ENCODE measurements at places on chromosomes 13 and 19.

DNA sequence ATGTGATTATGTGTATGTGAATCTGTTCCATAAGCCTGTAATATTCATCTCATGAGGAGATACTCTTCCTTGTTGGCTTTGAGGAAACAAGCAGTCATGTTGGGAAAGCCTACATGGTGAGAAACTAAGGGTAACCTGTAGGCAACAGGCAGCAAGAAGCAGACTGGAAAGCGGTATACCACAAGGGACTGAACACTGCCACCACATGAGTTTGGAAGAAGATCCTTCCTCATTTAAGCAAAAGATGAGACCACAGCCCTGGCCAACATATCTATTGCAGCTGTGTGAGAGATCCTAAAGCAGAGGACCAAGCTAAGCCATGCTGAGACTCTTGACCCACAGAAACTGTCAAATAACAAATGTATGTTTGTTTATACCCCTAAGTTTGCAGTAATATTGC, 134.8 kb downstream of the B3GLCT start:
- no peak for DNase-seq

- peak; percentile 49 for DNase-seq
Observed at GRCh38 chr13:20495087-20496023, 30.3 kb downstream of the CRYL1 start.

- DNase-seq: peak; percentile 66
Observed at GRCh38 chr19:45153339-45154063, 7.3 kb downstream of the NKPD1 start.

- DNase-seq: no peak
Observed at GRCh38 chr13:106507560-106508274, 27.7 kb downstream of the EFNB2 start.

DNA sequence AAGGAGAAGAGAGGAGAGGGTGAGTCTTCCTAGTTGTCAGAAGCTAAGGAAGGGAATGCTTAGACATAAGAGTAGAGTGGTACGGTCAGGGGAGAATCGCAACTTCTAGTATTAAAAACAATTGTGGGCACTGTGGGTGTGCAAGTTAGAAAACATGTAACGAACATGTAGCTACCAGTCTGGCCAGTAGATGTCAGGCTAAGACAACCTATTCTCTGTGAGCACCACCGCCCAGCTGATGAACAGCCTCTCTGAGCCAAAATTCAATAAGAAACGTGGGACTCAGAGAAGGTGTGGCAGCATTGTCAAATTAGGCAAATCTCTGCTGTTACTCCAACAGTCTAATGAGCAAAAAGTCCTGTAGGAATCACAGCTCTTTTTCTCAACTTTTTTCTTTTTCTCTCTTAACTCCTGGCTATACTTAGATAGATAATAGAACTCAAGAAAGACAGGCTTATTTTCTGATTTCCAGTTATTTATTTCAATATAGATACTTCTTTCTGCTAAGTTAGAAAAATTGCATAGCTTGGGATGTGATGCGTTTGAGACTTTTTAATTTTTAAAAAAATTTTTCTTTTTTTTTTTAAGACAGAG, 186.2 kb downstream of the USP12 start:
- DNase-seq: no peak

GRCh38 chr13:113630804-113631203, 27.2 kb downstream of the ATP4B start:
- no peak for DNase-seq

- DNase-seq: no peak
Observed at GRCh38 chr19:44865196-44865767, 19.2 kb downstream of the NECTIN2 start.

DNA sequence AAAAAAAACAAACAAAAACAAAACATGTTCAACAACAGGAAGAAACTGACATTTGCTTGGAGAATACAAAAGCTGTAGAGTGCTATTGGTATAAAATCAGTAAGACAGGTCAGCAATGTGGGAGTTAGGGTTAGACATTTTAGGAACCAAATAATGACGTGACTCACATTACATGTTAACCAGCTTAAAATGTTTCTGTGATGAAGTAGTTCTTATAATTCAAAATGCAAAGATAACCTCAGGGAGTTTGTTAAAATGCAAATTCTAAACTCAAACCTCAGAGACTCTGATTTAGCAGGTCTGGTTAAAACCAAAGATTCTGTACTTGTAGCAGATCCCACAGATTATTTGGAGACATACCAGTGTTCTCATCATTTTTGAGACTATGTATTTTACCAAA, 549.4 kb upstream of the SLITRK1 start:
- no peak for DNase-seq

DNA sequence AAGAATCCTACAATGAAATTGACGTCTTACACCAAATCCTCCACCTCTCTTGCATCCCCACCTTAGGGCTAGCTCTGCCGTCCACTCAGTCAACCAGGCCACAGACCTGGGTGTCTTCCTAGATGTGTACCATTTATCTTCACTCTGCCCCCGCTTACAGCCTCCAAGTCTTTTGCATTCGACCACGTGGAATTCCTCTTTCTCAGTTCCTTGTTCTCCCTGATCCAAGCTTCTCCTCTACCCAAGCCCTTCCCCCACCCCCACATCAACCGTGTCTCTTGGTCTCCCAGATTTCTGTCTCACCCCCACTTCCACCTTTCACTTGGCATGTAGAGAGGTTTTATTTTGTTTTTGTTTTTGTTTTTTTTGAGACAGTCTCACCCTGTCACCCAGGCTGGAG, 1.2 kb upstream of the DMWD start:
- DNase-seq: no peak

DNA sequence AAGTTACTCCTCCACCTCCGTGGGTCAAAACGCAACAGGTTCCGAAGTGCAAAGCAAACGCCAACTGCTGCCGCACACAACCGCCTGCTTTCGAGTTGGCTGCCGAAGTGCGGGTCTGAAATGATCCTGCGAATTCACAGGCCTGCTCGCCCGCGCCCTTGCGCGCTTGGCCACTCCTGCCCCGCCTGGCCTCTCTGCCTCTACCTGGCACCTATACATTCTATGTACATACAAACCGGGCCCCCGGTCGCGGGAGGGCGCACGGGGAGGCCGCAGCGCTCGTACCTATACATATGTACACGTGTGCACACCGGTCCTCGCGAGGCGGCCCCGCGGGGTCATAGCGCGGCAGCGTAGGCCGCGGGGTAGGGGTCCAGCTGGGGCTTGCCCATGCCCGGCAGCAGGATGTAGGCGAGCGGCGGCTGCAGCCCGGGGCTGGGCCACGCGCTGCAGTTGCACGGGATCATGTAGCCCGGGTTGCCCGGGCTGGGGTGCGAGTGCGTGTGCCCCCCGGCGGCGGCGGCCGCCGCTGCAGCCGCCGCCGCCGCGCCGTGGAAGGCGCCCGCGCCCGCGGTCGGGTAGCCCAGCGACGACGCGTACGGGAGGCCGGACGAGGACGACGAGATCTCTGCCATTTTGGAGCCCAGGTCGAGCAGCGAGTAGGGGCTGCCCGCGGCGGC, 1.3 kb downstream of the SOX21 start:
- DNase-seq: no peak

DNA sequence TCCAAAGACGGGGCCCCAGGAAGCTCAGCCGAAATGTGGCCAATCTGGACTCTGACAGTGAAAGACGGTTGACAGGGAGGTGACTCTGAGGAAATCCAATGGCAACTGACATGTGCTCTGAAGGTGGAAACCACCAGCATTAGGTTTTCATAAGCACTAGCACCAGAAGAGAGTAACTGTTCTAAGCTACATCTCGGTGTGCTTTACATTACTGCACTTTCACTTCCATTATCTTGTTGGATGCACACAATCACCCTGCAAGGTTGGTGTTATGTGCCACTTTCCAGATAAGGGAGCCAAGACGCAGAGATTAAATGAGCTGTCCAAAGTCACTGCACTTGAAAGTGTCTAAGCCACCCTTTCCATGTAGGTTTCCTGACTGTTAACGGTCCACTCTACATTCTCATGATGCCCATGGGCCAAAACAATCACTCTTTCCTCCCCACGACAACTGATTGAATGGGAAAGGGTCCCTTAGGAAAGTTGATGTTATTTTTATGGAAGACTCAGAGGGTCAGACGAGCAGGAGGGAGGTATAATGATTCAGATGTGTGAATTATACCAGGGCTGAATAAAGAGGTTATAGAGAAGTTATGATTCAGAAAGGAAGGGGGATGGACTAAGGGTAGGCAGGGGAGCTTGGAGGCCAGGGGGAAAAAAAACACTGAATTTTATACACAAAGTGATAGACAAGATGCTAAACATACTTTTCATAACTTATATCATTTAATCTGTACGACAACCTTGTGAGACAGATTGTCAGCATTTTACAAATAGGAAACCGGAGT, 52.8 kb downstream of the RUBCNL start:
- DNase-seq: no peak

DNA sequence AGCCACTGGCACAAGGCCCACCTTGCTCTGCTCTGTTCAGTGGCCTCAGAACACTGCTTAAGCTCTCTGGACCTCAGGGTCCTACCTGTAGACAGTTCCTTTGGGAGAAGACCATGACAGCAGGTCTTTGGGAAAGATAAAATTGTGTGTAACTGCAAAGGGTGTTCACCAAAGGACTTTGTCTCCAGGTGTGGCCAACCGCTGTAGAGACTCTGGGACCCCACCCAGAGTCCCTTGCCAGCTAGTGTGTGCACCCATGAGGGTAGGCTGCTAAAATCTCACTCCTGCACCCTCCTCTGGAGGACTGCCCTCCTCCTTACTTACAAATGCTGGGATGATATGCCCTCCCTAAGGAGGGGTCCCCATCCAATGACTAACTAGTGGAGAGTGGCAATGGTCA, 211.2 kb downstream of the TSHZ3 start:
- DNase-seq: no peak

DNA sequence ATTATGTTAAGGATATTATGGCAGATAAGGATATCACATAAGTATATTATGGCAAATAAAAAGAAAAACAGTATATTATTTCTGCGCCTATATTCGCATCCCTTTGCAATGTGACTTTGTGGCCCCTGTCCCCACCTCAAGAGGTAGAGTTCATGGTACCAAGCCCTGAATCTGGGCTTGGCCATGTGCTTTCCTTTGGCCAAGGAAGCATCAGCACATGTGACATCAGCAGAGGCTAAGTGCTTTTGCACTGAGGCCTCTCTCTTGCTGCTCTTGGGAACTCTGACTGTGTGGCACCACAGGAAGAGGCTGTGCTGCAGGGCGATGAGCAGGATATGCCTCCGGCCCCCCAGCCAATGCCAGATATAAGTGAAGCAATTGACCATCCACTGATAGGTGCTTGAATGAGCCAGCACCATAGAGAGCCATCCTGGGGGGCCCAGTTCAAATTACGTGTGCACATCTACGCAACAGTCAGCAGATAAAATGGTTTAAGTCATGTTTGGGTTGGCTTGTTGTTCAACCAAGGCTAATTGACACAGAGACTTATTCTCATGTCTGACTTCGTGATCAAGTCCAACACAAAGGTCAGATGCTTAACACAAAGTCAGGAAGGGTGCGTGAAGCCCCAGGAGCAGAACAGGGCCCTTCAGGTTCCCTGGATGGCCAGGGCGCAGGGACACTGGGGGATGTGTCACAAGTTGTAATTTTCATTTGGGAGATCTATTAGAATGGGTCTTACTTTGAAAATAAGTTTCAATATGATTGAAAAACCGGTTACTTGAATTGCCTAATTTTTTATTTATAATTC, 173.3 kb downstream of the COL4A1 start:
- DNase-seq: no peak

GRCh38 chr19:30079200-30079599, 137.2 kb downstream of the URI1 start:
- DNase-seq: no peak

- no peak for DNase-seq
Observed at GRCh38 chr19:45187421-45188100, 9.0 kb downstream of the BLOC1S3 start.

DNA sequence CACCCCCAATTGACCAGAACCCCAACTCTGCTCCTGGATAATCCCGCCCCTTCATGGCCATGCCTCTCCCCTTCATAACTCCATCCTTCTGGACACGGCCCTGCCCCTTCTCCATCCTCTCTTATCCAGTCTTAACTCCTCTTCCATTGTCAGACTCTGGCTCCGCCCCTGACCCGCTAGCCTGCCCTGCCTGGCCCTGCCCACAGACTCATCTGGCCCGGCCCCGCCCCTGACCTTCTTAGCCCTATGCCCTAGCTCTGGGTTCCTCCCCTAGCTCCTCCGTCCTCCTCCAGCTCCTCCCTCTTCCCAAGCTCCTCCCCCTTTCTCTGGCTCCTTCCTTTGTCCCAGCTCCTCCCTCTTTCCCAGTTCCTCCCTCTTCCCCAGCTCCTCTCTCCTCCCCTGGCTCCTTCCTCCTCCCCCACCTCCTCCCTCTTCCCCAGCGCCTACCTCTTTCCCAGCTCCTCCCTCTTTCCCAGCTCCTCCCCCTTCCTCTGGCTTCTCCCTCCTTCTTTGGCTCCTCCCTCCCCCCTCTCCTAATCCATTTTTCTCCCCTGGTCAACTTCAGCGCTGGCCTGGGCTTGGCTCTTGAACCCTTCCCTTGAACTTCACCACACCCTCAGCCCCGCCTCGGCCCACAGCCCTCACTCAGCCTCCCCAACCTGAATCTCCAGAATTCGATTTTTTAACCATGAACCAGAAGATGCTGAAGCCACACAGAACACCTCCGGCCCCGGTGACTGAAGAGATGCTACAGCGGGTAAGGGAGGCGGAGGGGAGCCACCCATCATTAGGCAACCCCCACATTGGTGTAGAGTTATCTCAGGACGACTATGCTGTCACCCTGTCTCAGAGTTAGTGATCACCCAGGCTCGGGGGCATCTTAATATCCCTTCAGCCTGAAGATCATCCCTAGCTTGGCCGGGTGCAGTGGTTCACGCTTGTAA, 9.2 kb upstream of the ZNF358 start:
- no peak for DNase-seq

- DNase-seq: no peak
Observed at GRCh38 chr19:28889941-28890670, 322.8 kb downstream of the UQCRFS1 start.

GRCh38 chr19:5145521-5146511, 176.9 kb downstream of the KDM4B start:
- no peak for DNase-seq

DNA sequence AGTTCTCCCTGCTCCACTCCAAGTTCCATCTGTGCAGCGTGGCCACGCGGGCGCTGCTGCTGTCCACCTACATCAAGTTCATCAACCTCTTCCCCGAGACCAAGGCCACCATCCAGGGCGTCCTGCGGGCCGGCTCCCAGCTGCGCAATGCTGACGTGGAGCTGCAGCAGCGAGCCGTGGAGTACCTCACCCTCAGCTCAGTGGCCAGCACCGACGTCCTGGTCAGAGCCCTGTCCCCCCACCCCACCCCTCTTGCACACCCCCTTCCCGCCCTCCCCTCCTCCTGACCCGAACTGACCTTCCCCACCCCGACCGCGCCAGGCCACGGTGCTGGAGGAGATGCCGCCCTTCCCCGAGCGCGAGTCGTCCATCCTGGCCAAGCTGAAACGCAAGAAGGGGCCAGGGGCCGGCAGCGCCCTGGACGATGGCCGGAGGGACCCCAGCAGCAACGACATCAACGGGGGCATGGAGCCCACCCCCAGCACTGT, 11.6 kb downstream of the FUZ start:
- no peak for DNase-seq

- no peak for DNase-seq
Observed at GRCh38 chr19:29806098-29806866, 5.5 kb upstream of the CCNE1 start.
